DMS153 (cell line): ENCODE measurements at places on chromosomes 2 and 18.

- DNase-seq, result peak; percentile 94
Observed at GRCh38 chr2:228446734-228447133, 265.2 kb upstream of the SPHKAP start.

DNA sequence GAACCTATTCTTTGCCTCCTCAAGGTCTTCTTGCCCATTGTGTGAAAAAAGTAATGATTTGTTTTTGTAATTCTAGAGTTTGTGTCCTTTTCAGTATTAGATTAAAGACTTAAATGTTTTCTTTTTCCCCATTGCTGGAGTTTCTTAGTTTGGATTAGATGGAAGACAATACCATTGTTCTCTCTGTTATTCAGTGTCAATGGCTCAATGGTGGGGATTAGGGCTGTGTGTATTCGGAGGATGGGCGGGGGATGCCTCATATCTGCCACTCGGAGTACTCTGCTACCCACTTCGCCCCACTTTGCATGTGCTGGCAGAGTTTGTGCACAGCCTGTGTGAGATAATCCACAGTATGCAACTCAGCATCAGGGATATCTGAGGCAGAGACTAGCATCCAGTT is 90.1 kb downstream of the KLHL29 start:
- no peak for DNase-seq

DNA sequence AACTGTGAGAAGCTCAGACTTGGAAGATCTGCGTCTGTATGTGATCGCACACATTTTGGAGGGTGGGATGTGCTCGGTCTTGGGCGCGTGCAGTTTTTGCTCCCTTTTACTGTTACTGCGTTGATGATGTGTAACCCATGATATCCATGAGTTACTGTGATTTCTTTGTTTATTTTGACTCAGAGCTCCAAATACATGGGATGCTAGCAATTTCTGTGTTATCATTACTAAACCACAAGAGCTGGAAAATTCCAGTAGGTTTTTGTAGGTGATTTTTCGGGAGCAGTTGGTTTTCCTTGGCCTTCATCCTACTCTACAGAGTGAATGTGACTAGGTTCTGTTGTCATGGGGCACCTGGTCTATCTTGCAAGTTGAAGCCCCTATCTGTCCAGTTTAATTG is 124.2 kb downstream of the AGAP1 start:
- DNase-seq, result no peak

- DNase-seq, result peak; percentile 46
Observed at GRCh38 chr2:43032213-43033015, 194.0 kb downstream of the ZFP36L2 start.

DNA sequence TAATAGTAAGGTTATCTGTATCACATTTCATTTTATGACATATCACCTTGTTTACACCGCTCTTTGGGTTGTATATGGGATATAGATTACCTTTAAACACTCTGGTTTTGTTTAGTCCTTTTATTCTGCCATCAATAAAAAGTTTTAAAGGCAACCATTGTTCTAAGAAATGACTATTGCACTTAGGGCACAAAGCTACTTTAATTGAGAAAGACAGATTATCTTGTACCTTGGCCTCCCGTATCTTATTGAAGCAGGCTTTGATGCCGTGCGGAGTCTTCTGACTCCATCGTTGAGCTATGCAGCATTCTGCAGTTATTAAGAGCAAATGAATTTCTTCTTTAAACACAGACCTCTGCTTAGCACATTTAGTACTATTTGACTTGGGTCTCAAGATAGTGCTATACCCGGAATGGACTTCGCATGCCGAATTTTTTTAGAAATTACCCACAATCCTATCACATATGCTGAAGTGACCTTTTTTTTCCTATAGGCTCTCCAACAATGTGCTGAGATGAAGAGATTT is 16.7 kb downstream of the PKDCC start:
- DNase-seq, result no peak

DNA sequence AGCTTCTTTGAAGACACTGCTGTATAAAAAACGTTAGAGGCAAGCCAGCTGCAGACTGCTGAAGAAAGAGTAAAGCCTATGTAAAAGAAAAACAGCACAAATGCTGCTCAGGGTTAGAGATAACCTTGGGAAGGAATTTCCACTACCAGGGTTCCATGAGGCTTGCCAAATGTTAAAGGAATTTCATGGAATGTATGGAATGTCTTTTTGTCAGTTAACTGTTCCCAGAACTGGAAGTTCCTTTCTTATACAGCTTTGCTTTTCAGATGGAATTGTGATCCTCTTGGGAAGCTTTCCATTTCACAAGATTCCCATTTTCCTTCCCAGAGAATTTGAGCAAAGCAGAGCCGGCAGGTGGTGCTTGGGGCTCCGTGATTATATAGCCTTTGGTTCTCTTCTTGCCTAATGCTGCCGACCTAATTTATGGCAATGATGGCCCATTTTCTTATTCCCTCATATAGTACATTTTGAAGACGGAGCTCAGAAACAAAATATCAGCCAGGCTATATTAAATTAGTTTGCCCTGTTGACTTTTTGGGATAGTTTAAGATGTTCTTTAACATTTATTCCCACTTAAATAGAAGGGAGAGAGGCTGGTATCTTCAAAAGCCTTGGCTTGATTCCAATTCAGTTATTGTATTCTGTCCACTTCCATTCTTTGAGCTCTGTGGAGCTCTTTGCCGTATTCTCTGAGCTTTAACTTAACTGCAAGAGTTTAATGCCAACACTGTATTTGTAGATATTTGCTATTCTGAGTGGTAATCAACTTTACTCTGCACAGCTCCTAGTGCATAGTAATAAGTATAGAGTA is 162.3 kb downstream of the PHLPP1 start:
- no peak for DNase-seq

GRCh38 chr2:127681976-127682857 is 6.9 kb upstream of the LIMS2 start:
- DNase-seq, result no peak

DNA sequence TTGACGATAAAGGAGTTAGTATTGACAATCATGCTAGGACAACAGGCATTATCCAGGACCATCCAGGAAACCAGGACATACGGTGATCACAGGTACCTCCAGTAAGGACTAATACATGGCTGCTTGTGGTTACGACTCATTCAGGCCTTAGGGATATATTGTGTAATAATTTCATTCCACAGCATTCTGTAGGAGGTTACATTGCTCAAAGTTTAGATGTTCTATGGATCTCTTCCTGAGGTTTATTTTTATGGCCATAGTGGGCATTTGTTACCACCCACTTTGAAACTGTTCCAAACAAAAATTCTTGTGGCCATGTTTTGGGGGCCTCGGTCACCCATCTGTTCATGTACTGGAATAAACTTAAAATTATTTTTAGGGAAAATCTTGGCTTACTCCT is 431.6 kb downstream of the METTL4 start:
- no peak for DNase-seq

GRCh38 chr2:118169359-118170005 is 81.2 kb downstream of the INSIG2 start:
- DNase-seq, result no peak

DNA sequence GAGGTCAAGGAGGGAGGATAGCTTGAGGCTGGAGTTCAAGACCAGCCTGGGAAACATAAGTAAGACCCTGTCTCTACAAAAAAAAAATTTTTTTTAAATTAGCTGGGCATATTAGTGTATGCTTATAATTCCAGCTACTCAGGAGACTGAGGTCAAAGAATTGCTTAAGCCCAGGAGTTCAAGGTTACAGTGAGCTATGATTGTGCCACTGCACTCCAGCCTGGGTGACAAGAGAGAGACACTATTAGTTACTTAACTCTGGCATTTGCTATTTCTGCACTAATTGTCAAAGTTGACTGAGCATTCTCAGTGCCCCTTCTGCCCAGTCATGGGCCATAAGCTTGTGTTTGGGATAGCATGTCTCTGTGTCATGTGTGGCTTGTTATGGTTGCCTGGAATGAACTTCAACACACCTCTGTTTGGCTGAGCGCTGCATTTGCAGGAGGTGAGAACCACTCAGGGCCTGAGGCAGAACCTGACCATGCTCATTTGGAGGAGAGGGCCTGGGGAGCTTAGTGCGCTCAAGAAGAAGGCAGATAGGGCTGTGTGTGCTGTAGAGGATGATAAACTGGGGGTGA is 77.7 kb downstream of the SH3RF3 start:
- DNase-seq, result no peak

DNA sequence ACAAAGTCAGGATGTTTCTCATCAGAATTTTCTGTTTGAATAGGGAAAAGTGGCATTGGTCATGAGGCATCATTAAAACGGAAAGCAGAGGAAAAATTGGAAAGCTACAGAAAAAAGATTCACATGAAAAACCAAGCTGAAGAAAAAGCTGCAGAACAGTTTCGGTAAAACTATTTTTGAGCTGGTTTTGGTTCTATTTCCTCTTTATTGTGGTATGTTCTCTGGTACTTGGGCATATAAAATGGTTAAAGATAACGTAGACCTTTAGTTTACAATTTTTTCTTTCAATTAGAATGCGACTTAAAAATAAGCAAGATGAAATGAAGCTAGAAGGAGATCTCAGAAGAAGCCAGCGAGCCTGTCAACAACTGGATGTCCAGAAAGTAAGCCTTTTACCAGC is 7.6 kb downstream of the GPATCH11 start:
- DNase-seq, result no peak

GRCh38 chr2:23824777-23825212 is 102.1 kb downstream of the ATAD2B start:
- no peak for DNase-seq

DNA sequence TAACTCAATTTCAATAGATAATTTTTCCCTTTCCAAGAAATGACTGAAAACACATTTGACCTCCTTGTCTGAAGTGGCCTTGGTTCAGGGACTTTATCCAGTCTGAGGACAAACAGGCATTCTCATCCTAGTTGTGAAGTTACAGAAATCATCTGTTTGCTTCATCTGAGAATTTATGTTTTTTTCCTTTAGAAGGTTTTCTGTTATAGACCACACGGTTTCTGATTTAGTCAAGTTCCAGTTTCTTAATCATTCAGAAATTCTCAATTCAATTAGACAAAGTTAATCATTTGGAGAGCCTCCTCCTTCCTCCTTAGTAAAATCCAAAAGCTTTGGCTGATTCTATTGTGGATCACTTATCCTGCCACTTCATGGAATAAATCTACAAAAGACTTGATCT is 60.9 kb downstream of the ICOS start:
- no peak for DNase-seq

- DNase-seq, result no peak
Observed at GRCh38 chr2:106316915-106317314, 122.8 kb upstream of the UXS1 start.

- DNase-seq, result no peak
Observed at GRCh38 chr2:63057249-63058143, 6.9 kb downstream of the OTX1 start.

- DNase-seq, result no peak
Observed at GRCh38 chr2:8628179-8628865, 53.5 kb upstream of the ID2 start.

GRCh38 chr2:241597561-241597960 is 39.0 kb downstream of the BOK start:
- no peak for DNase-seq

- DNase-seq, result no peak
Observed at GRCh38 chr18:8397034-8397433, 212.2 kb upstream of the RAB12 start.

GRCh38 chr2:173151671-173152401 is 76.2 kb downstream of the MAP3K20 start:
- DNase-seq, result no peak

DNA sequence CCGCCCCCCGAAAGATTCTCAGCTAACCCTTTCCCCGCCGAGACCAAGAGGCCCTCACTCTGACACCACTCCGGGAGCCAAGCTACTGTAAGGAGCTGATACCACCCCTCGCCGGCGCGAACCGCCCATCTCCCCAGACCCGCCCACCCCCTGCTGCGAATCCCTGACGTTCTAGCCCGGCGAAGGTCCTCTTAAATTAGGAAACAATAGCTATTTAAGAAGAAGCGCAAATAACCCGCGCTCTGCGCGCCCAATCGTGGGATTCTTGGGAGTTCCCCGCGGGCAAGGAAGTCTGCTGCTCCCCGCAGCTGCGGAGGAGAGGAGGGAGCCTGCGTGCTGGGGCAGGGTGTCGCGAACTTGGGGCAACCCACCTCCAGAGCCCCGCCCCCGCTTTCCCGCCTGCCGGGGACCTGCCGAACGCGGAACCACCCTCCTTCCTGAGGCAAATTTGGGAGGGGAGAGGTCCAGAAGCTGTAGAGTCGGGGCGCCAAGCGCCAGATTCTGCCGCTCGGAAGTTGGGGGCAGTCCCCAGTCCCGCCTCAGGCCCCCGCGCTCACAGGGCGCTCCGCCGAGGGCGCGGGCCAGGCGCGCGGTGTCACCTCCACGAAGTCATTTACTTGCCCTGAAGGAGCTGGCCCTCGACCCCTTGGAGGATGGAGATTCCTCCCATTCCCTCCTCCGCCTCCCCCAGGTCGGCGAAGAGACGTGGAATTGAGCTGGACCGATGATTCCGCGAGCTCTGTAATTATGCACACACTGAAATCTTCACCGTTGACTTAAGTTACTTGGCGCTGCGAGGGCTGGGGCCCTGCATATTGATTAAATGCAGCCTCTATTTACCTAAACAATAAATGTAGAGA is 8.4 kb upstream of the SP9 start:
- no peak for DNase-seq

DNA sequence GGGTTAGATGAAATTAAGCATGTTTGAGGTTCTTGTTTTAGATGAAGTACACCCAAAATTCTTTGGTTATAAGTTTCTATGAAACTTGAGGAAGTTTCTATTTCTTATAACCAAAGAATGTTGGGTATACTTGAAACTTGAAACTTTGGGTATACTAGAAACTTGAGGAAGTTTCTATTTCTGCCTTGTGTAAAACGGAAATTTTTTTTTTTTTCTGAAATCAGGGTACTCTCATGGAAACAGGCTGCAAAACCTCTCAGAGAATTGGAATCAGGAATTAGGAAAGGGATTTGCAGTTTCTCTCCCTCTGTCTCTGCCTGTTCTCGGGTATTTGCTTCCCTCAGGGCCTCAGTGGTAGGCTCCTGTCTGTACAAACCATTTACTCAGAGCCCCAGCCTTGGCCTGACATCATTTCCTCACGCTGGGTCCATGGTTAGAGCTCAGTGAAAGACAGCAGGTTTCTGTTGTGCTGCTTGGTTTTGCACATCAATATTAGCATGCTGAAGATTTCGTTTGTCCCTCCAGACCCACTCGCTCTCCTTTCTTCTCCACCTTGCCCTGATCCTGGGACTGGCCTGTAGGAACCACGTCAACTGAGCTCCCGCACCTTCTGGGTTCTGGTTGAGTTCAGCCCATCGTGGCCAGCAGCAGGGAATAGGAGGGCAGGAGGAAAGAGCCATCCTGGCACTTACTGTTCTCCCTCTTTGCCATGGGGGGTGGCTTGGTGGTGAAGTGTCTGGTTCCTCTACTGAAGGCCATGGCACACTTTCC is 106.4 kb downstream of the POLR1A start:
- no peak for DNase-seq
